ENCODE measurements at places on chromosomes 4 and X.

DNA sequence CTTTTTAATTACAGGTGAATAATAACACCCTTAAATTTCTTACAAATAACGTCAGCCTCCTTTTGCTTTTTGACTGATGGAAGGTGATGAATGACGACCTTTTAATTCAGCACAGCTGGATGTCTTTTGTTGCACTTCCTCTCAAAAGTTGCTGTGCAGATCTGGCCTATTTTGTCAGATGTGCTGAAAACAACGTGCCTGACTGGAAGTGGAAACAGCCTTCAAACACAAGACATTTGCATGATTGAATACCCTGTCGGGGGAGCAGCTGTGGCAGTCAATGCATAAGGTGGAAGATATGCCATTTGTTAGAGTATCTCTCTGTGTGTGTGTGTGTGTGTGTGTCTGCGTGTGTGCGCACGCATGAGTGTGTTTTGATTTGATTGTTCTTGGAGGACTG lies 579.7 kb downstream of the SPRY1 start:
- no peak for DNase-seq

DNA sequence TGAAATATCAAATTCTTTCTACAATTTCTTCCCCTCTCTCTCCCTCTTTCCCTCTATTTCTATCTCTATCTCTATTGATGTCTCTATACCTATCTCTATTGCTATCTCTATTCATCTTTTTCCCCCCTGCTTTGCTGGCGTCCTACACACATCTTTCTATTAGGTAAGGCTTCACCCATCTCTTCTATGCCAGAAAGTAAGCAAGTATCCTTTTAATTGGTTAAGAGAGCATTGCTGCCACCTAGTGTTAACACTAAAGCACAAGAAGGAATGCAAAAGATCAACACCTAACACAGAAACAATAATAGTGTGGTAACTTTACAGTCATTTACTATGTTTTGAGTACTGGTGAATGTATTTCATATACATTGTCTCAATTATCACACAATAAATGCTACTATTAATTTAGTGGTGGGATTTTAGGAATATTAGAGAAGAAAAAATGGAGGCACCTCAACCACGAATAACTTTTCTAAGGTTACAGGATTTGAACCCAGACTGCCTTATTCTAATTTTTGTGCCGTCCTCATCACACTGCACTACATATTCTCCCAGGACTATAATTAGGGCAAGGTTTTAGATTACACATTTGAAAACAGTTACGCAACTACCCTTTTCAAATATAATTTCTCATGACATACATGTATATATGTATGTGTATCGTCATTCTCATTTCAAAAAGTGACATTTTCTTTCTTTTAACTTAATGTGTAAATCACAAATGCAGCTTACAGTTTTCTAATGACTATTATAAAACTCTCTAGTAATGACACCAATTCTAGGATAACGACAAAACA lies 3.7 kb upstream of the C4orf36 start:
- DNase-seq = peak; percentile 67

- DNase-seq = no peak
These were observed 833.6 kb downstream of the CCSER1 start for GRCh38 chr4:90960840-90961239.

- DNase-seq = peak; percentile 11
These were observed 144.5 kb downstream of the SMIM20 start for GRCh38 chr4:26058537-26058936.

- DNase-seq = no peak
These were observed 35.2 kb upstream of the SPINK2 start for GRCh38 chr4:56856656-56857055.

- no peak for DNase-seq
These were observed 48.3 kb downstream of the FUNDC1 start for GRCh38 chrX:44494357-44494756.

DNA sequence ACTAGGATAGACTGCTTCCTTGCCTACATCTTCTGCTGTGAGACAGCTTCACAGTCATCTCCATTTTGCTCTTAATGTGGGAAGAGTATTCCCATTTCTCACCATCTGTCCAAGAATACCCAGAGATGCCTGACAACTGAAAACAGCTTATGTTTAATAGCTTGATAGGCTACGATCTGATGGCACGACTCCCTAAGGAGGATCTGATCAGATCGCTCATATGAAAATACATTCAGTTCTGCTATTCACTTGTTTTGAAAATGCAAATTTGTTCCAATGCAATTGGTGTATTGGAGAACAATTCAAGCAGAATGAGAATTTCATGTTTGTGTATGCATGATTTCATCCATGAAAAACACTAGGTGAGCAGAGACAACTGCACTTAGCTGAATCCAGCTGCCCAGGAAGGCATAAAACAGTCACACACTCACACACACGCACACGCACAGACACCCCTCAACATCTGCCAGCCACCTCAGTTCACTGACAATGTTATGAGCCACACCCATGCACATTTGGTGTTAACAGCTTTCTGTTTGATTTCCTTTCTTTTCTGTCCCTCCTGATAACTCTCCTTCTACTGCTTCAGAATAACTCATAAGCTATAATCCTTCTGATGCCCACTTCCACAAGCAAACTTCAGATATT lies 29.6 kb downstream of the TRIML1 start:
- no peak for DNase-seq

DNA sequence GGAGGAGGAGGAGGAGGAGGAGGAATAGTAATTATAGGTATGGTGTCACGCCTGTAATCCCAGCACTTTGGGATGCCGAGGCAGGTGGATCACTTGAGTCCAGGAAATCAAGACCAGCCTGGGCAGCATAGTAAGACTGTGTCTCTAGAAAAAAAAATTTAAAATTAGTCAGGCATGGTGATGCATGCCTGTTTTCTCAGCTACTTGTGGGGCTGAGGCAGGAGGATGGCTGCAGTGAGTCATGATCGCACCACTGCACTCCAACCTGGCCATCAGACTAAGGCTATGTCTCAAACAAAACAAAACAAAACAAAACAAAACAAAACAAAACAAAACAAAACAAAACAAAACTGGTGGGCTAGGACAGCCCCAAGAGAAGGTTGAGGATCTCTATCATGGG lies 3.0 kb downstream of the STARD8 start:
- DNase-seq = no peak
